ENCODE measurements at places on chromosomes 6 and 20.

DNA sequence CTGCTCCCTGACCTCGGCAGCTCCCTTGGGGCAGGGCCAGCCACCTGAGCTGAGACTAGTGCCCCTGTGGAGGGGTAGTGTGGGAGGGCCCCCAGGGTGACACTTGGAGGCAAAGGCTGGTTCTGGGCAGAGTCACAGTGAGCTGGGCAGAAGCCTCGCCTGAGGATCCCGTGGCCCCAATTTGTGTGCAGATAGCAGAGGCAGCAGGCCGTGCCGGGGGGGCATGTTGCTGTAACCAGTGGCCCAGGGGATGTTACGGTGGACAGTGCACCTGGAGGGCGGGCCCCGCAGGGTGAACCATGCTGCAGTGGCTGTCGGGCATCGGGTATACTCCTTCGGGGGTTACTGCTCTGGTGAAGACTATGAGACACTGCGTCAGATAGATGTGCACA, 2.9 kb downstream of the KLHDC3 start:
- no peak for DNase-seq

DNA sequence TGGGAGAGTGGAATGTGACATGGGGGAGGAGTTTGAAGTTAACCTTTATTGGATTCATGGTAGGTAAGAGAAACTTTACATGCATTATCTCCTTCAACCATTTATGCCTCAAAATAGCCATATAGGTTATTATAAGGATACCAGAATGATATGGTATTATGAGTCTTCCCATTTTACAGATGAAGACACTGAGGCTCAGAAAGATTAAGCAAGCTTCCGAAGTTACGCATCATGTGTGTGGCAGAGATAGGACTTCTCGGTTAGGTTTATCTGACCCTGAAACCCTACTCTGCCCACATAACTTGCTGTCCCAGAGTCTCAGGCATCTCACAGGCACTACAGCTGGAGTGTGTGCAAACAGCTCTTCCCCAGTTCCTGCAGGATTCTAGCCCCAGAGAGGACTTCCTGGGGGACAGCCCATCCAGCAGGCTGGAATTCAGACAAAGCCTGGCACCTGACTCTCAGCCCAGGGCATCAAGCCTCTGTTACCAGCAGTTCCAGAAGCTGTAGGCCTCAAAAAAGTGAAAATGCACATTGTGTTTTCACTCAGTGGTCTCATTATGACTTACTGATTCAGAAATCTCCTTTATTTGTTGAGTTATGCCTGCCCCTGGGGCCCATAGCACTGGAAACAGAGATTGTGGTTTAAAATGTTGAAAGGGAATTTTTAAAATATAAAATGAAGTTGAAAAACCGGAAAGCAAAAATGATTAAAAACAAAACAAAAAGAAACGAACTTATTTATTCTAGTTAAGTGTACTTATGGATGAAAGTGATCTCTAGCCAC, 512.8 kb upstream of the CHD6 start:
- no peak for DNase-seq

- peak; percentile 72 for DNase-seq
Observed at GRCh38 chr20:4227085-4227821, 211.9 kb upstream of the RNF24 start.

GRCh38 chr6:122491919-122492555, 20.4 kb upstream of the SERINC1 start:
- DNase-seq: peak; percentile 81

DNA sequence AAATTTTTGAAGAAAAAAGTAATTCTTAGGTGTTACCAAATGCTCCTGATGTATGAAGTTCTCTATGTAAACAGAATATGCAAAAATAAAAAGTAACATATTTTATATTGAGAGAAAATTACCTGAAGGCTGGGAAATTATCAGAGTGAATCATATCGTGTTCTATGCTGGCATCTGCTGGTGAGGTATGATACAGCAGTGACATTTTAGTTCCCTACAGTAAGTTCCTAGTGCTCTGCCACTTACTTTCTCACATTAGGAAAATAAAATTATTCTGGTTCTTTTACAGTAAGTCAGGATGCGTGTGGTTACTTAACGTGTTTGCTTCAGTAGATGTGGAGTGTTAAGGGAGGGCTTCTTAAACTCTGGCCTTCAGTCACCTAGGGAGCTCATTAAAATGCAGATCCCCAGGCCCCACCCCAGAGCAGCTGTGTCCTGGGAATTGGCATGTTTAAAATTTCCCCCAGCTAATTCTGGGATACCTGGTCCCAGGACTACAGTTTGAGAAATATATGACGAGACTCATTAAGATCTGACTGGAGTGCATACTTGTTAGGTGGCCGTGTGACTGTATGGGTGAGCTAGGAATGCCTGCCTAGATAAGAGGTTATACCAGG, 3.2 kb downstream of the ACTR5 start:
- peak; percentile 45 for DNase-seq

- DNase-seq: no peak
Observed at GRCh38 chr6:252775-253535, 39.3 kb upstream of the DUSP22 start.

DNA sequence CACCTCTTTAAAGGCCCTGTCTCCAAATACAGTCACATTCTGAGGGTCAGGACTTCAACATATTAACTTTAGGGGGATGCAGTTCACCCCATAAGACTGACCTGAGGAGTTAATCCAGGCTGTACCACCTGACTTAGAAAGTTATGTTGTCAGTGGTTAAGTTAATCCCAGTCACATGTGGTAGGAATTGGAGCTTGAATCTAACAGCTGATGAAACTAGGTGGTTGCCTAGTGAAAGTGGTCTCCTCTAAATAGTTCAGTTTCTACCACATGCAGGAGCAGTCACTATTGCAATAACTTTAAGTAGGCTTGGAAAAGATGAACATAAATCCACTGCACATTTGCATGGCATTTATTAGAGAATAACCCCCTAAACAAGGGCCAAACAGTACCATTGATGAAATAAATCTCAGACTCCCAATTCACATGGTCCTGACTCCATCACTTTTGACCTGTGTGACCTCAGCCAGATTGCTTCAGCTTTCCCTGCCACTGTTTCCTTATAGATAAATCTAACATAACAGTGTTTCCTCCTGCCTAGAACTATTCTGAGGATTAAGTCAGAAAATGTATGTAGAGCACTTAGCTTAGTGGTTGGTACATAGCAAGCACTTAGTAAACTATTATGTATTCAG, 20.1 kb downstream of the SAMD5 start:
- DNase-seq: peak; percentile 33

DNA sequence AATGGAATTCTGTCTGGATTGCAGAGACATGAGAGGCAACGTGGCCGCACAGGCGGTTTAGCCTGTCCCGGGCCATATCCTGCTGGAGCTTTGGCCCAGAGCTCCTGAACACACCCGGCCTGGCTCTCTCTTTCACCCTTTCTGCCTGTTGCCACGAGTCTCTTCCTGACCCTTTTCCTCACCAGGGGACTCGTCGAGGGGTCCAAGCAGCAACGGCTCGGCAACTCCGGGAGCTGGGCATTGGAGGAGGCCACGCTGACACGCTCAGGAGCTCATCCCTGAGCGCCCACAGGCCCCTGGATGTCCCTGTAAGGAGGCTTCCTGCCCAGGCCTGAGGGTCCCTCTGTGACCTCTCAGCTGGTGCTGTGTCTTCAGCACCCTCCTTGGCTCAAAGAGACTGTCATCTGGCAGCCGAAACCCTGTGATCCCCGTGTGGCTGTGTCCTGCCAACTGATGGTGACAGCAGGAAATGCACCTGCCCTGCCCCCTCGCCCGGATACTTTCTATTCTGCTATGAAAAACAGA, 103.8 kb downstream of the RNASET2 start:
- no peak for DNase-seq

Data from fibroblast of villous mesenchyme (primary cell).